ENCODE measurements at places on chromosomes 6 and 20.
A peak's percentile ranks its signal among the peaks of the same experiment; 100 is the strongest.

DNA sequence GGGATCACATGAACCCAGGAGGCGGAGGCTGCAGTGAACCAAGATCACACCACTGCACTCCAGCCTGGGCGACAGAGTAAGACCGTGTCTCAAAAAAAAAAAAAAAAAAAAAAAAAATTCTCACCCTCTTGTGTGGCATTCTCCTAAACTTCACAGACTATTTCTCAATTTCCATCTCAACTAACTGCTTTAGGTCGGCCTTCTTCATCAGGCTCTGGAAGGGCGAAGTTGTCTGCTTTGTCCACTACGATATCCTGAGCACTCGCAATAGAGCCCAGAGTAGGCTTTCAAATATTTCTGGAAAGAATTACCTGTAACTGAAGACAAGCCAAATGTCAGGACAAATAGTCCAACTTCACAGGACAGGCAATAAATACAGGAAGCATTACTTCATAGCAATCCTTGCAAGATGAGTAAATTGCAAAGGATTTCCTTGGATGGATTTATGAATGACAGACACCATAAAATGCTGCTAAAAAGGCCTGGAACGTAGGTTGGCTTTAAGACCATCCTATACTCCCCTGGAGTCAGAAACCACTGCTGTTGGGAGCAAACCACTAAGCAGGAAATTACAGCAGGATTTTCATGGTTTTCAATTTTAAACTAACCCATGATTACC is 116.3 kb upstream of the SLC2A12 start:
- no peak for DNase-seq

DNA sequence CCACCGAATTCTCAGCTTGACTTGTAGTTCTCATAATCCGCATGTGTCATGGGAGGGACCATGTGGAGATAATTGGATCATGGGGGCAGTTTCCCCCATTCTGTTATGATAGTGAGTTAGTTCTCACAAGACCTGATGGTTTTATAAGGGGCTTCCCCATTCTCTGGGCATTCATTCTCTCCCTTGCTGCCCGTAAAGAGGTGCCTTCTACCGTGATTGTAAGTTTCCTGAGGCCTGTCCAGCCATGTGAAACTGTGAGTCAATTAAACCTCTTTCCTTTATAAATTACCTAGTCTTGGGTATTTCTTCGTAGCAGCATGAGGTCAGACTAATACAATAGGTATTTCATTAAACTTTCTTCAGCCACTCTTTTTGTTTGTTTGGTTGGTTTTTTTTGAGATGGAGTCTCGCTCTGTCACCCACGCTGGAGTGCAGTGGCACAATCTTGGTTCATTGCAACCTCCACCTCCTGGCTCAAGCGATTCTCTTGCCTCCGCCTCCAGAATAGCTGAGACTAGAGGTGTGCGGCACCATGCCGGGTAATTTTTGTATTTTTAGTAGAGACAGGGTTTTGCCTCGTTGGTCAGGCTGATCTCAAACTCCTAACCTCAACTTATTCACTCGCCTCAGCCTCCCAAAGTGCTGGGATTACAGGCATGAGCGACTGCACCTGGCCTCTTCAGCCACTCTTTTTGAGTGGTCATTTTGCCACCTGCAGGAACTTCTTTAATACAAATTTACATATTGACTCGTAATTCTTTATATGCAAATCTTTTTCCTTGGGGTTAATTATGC is 36.3 kb downstream of the GSTA2 start:
- no peak for DNase-seq

DNA sequence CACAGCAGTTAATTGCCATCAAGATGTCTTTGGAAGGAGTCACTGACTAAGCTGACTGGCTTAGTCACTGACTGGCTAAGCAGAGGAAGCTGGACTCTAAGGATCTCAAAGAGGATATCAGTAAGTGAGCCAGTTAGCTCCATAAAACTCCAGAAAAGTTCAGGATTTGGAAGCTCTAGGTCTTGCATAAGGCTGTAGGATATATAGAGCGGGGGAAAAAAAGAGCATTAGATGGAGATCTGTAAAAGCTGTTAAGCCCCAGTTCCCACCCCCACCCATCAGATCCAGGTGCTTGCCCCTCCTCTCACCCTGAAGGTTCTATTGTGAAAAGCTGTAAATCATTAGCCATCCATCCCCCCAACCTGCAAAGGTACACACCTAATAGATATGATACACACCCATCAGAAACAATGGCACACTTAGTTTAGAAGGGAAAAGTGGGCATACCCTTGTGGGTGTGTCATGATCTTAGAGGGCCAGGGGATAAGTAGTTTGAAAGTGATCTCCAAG is 32.2 kb downstream of the CARMIL1 start:
- no peak for DNase-seq

DNA sequence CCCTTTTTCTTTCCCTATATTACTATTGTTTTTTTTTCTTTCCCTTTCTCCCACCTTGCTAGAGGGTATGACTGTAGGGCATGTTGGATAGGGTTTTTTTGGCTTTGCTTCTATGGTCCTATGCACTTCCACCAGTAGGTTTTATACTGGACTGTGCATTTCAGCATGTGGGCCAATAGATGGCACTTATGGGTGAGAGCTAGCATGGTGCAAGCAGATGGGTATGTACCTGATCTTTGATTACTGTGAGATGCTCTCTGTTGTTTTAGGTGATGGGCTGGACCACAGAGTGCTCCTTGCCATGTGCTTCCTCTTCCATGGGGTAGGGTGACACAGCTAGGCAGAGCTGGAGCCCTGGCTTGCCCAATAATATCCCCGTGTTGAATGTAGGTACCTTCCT is 128.5 kb upstream of the CHD6 start:
- peak; percentile 4 for DNase-seq

GRCh38 chr6:12533586-12533985 is 183.0 kb upstream of the PHACTR1 start:
- DNase-seq: no peak
